Midbrain (tissue), 1 donor: ENCODE measurements at places on chromosomes 2 and 18.

DNA sequence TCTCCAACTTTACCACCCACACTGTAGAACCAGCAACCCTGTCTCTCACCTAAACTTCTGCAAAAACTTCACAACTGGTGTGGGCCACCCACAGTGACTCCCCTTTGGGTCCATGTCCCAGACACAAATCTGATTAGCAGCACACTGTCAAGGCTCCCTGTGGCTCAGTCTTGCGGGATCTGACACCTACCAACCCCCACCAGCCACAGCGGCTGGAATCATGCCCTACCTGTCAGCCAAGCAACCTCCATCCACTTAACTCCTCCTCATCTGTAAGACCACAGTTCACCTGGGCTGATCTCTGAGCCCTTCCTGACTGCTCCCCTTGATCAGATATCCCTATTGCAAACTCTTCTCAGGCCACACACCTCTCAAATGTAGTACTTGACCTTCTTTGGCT is 14.6 kb downstream of the TCF4 start:
- DNase-seq, result no peak

- DNase-seq, result no peak
Observed at GRCh38 chr2:139876964-139877363, 1096.8 kb upstream of the NXPH2 start.

- no peak for DNase-seq
Observed at GRCh38 chr2:25993049-25993448, 10.8 kb upstream of the KIF3C start.

GRCh38 chr18:46815661-46816060 is 58.8 kb upstream of the ST8SIA5 start:
- no peak for DNase-seq

DNA sequence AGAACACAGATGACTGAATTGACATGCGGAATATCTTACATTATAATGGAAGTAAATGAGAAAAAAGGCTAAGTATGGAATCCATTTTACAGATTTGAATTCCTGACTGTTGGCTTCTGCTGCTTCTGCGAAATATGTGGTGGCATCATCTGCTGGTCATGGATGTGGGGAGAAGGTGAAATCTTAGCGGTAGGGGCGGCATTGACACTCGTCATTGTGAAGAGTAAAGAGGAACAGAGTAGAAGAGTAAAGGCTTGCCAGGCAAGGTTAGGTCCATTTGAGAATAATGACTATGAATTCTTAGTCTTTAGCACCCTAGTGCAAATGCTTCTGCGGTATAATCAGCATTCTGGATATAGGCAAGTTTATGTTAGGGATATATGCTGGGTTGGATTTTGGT is 32.4 kb downstream of the ACTR3 start:
- no peak for DNase-seq

GRCh38 chr2:175864137-175864850 is 137.8 kb downstream of the LNPK start:
- DNase-seq, result no peak

DNA sequence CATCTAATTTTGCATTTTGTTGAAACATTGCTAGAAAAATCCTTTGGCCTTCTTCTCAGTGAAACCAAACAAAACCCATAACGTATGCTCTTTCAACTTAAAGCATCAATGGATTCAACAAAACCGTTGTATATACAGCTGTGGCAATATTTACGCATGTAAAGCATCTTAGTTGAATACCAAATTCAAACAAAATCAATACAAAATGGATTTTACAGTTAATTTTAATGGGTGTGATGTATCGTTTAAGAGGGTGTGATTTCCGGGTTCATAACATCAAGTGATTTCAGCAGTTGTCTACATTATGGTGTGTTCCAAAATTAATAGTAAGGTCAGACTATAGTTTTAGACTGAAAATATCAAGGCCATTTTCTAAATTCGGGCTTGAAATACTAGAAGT is 198.2 kb downstream of the TGIF1 start:
- DNase-seq, result no peak

DNA sequence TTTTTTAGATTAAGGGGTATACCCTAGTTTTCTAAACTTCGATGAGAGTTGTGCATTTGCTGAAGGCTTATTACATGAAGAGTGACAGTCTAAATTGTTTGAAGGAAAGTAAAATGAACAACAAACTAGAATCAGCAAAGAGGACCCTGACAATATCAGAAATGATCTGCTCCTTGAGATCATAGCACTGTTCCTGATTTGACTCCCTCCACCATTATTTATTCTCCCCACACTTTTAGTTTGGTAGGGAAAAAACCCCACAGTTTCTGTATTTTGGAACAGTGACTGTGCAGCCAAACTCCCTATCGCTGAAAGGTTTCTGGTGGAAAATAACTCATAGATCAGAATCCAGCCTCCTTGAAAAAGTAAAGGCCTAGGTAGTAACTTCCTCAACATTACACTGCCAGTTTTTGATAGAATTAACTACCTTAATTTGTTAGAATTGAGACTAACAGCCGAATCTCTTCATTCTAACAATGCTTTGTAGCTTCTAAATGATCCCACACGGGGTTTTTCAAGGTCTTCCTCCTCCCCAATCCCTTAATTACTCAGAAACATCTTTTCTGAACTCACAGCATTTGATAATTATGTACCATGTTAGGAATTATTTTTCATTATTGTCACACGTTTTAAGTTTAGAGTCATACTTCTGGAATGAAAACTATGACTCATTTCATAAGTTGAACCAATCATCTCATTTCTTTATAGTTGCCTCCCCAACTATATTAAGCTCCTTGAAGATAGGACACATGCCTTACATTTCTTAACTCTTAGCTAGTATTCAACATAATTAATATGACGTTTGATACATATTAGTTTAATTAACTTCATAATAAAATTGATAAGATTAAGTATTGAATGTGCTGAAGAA is 2.9 kb downstream of the MYL12A start:
- no peak for DNase-seq

DNA sequence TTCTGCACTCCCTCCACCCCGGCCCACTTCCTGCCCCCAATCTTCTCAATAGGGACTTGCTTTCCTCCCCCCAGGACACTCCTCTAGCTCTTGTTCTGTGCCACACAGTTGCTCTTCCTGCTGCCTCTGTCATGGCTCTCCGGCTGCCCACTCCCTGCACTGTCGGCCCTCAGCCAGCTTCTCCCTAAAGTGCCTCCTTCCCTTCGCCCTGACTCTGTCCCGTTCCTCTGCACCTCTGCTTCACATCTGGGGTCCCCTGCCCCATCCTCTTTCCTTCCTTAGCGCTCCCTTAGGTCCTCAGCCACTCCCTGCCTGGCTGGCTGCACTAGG is 132.1 kb downstream of the CABLES1 start:
- DNase-seq, result no peak

DNA sequence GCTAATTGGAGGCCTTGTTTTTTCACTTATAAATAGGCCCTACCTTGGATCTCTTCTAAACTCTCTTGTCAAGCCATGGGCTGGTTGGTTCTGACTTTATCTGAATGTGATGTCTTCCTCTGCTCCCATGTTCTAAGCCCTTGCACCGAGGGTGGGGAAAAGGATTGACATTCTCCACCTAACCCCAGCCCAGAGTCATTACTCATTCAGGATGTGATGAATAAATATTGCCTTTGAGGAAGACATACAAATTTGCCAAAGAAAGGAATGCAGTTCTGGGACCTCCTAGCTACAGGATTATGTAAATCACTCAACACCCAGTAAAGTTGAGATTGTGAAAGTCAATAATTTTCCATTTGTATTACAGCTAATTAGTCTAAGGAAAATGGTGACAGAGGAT is 142.1 kb upstream of the LYPD6 start:
- no peak for DNase-seq

DNA sequence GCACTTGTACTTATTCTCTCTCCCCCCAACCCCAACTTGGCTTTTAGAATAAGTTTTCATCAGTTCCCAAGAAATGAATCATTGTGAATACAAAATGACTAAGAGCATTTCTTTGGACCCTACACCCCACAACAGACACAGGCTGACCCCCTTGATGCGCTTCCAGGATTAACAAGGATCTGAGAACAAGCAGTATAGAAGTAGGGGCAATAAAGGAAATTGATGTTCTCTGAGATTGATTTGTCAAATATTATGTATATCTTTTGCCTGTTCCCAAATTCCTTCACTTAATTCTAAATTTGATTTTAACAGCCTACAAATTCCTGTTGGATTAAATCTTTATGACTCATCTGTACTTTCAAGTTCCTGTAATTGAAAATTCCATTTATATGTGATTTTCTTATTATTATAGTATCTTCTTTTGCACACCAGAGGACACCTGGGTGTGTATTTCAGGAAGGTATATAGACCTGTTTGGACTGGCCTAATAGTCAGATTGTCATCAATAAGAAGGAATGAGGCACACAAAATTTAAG is 10.2 kb upstream of the PTPN4 start:
- DNase-seq, result no peak

DNA sequence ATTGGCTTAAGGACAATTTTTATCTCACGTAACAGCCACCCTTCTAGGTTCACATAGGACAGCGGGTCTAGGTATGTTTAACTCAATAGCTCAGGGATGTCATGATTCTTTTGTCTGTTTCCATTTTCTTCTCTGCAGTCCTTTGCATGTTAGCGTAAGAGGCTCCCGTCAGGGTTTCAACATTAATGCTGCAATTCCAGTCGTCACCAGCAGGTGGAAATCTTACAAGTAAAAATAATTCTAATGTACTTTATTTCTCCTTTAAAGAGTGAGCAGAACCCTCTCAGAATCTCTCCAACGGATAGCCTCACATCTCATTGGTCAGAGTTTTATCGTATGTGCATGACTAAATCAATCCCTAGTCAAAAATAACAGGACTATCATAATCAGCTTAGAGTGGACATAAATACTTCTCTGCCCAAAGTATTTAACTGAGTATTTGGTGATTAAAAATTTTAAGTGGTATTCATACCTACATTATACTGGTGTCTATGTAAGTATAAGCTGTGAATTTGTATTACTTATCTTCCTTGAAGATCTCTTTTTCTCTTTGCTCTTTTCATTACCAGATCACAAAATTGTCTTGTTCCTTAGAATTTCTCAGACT is 487.2 kb upstream of the GCFC2 start:
- peak; percentile 40 for DNase-seq

GRCh38 chr2:5538772-5539171 is 153.4 kb upstream of the SOX11 start:
- no peak for DNase-seq

GRCh38 chr2:181117206-181117925 is 137.0 kb downstream of the UBE2E3 start:
- no peak for DNase-seq

DNA sequence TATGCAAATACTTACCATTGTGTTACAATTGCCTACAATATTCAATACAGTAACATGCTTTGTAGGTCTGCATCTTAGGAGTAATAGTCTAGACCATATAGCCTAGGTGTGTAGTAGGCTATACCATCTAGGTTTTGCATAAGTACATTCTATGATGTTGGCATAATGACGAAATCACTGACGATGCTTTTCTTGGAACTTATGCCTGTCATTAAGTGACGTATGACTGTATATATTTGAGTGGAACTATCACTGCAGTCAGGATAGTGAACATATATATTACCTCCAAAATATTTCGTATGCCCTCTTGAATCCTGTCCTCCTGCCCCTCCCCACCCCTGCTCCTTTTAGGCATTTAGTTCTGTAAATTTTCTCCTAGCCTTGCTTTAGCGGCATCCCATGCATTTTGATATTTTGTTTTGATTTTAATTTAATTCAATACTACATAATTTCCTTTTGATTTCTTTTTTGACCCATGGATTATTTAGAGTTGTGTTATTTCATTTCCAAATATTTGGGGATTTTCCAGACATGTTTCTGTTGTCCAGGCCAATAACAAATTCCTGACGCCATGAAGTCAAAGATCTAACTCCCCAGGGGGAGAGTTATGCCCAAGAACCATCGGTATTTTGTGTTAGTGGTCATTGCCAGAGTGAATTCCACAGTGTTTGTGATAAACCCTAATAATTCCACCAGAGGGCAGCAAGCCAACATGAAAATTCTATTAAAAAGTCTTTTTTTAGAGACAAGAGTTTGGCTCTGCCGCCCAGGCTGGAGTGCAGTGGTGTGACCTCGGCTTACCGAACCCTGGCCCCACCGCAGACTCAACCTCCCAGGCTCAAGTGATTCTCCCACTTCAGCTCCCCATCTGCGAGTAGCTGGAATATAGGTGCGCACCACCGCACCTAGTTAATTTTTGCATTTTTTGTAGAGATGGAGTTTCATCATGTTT is 24.2 kb upstream of the CASP8 start:
- DNase-seq, result peak; percentile 70

- DNase-seq, result peak; percentile 25
Observed at GRCh38 chr2:222024932-222025880, 273.6 kb downstream of the PAX3 start.
